Sigmoid colon (tissue), 7 donors: ENCODE measurements at places on chromosomes 2 and 18. TPM values are rescaled to one million over a fixed set of nuclear protein-coding genes. Genes with fewer than 3 reads are reported as not detected.

The RAB6D gene
- 1.2 TPM for polyA plus RNA-seq

The TMEM247 gene
- not detected for polyA plus RNA-seq

The COL6A3 gene
- polyA plus RNA-seq, result 2.8 TPM

The POMC gene
- 3.0 TPM for polyA plus RNA-seq

DNA sequence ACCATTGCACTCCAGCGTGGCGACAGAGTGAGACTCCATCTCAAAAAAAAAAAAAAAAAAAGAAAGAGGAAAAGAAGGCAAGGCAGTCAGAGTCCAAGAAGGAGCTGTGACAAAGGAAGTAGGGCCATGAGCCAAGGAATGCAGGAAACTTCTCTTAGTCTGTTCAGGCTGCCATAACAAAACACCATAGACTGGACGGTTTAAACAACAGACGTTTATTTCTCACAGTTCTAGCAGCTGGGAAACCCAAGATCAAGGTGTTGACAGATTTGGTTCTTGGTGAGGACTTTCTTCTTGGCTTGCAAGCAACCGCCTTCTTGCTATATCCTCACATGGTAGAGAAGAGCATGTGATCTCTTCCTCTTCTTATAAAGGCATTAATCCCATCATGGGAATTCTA is 13.1 kb upstream of the SUMO1 start:
- no peaks in the 10 kb centered on the region for H3K27me3 ChIP-seq
- no peak overlapping the region for H3K4me3 ChIP-seq
- DNase-seq, result no peak
- no peak overlapping the region for H3K27ac ChIP-seq

DNA sequence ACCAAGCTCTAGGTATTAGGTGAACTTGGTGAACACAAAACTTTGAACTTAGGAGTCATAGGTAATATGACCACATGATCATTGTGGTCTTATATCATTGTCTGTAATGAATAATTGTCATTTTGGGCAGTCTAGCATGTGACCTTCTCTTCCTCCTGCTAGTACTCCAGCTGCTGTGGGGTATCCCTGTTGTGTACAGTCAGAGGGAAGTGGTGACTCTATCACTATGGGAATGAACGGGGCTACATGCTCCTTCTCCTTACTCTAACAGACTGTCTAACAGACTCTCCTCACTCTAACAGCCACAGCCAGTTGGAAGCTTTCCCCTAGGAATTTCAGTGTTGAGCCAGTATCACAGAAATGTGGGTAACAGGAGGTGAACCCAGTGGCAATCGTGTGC is 68.2 kb upstream of the NEDD4L start:
- DNase-seq, result no peak
- no peaks in the 10 kb centered on the region for H3K4me1 ChIP-seq
- H3K36me3 ChIP-seq, result no peaks in the 10 kb centered on the region

GRCh38 chr18:70075906-70076305 is 128.2 kb upstream of the CD226 start:
- no peaks in the 10 kb centered on the region for H3K4me1 ChIP-seq
- no peaks in the 10 kb centered on the region for H3K36me3 ChIP-seq
- no peaks in the 10 kb centered on the region for H3K27me3 ChIP-seq
- no peak for DNase-seq
- no peak overlapping the region for H3K4me3 ChIP-seq
- H3K27ac ChIP-seq, result no peak overlapping the region

GRCh38 chr2:170525566-170525900 is 189.6 kb upstream of the SP5 start:
- no peaks in the 10 kb centered on the region for H3K4me1 ChIP-seq
- no peaks in the 10 kb centered on the region for H3K27me3 ChIP-seq
- H3K27ac ChIP-seq, result peak overlapping the region; percentile 77
- no peaks in the 10 kb centered on the region for H3K36me3 ChIP-seq
- H3K4me3 ChIP-seq, result no peak overlapping the region

DNA sequence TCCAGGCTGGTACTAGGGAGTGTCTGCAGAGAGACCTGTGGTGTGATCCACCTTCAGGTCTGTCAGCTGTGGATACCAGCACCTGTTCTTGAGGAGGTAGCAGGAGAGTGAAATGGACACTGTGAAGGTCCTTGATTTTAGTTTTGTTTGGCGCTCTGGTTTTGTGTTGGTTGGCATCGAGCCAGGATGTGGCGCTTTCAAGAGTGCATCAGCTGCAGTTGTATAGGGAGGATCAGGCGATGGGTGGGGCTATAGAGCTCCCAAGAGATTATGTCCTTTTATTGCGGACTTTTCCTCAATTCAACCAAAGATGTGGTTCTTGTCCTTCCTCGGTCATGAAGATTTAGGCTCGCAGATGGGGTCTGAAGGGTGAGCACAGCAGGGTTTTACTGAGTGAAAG is 37.5 kb downstream of the SLC39A10 start:
- H3K4me3 ChIP-seq, result no peak overlapping the region
- no peak for DNase-seq
- no peaks in the 10 kb centered on the region for H3K36me3 ChIP-seq
- no peak overlapping the region for H3K27ac ChIP-seq

DNA sequence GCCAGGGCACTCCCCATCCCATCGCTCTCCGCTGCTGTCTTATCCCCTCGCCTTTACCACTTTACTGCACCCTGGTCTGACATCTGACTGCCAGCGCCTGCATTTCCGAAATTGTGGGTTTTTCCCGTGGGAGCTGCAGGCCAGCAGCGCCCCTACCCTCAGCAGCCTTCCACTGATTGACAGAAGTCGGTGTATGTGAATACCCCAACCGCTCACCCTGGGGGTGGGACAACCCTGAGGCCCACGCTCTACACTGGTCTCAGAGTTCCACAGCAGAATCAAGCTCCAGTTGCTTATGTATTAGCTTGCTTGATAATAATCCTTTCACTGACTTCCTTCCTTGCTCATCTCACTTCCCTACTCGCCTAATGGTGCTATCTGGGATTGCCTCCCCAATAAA is 62.0 kb downstream of the POLE4 start:
- no peaks in the 10 kb centered on the region for H3K27me3 ChIP-seq
- H3K4me1 ChIP-seq, result no peaks in the 10 kb centered on the region
- no peak for DNase-seq
- no peak overlapping the region for H3K4me3 ChIP-seq
- no peaks in the 10 kb centered on the region for H3K36me3 ChIP-seq

DNA sequence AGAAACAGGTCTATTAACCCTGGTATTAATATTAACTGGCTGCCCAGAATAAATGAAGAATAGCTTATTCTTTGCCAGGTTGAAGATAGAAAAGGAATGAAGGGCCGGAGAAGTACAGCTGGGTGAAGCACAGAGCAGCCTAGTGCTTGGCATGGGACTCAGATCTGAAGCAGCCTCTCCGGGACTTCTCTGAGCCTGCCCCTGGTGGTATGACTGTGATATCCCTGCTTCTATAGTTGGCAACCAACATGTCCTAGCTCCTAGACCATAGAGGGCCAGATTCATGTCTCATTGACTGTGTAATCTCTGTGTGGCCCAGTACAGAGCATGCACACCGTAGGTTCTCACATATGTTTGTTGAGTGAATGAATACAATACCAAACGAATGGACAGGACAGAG is 107.8 kb downstream of the MSH2 start:
- no peak overlapping the region for H3K4me3 ChIP-seq
- no peak for DNase-seq
- H3K36me3 ChIP-seq, result no peaks in the 10 kb centered on the region
- no peak overlapping the region for H3K27ac ChIP-seq
- no peaks in the 10 kb centered on the region for H3K27me3 ChIP-seq

DNA sequence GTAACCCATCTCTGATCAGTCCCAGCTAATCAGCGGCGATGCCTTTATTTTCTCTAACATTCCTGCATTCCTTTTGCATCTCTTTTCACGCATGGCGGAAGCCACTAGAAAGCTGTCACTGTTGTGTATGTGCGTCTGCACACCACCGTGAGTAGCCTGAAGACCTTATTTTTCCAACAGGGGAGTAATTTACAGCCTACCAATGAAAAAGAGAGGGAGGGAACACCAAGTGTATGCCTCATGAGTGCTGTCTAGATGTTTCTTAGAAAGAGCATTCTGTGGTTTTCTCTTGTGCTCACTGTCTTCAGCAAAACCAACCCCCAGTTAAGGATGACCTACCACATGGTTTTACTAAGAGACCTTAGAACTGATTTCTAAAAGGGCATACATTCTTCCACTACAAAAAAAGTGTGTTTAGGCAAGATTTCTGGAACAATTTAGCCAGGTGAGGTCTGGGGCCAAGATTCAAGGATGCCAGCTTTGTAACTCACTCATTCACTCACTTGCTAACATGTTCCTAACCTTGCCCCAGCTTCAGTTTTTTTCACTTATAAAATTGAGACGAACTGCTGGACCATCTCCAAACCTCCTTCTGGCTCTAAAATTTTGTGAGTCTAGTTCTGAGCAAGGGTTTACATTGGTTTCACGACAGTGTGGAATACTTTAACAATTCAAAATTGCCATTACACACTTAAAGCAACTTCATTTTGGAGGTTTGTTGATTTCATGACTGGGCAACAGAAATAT is 51.4 kb downstream of the BCL2 start:
- DNase-seq, result no peak
- H3K4me1 ChIP-seq, result peaks cover 3% of the 10 kb centered on the region
- no peaks in the 10 kb centered on the region for H3K27me3 ChIP-seq
- no peaks in the 10 kb centered on the region for H3K36me3 ChIP-seq

- no peaks in the 10 kb centered on the region for H3K36me3 ChIP-seq
- peak overlapping the region; percentile 93 for H3K27ac ChIP-seq
- DNase-seq, result no peak
- H3K4me1 ChIP-seq, result peaks cover 24% of the 10 kb centered on the region
- H3K4me3 ChIP-seq, result peak overlapping the region; percentile 77
Measured at GRCh38 chr2:27889774-27890145, 427 bp downstream of the RBKS start.

DNA sequence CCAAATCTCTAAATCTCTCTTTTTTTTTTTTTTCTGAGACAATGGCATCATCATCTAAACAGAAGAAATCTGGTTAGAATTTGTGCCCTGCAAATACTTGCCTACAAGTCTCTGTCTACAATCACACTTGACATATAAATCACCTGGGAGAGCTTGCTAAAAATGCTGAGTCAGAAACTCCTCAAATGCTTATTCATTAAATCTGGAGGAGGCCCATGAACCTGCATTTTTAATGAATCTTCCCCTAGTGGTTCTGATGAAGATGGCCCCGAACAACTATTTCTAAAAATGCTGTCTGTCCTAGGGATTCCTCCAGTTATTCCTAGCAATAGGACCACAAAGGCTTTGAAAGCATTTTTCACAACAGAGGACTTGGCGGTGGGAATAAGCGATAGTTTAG is 1.6 kb upstream of the CSRNP3 start:
- no peak for DNase-seq
- H3K27me3 ChIP-seq, result no peaks in the 10 kb centered on the region
- H3K27ac ChIP-seq, result no peak overlapping the region
- H3K4me1 ChIP-seq, result peaks cover 19% of the 10 kb centered on the region

- no peaks in the 10 kb centered on the region for H3K27me3 ChIP-seq
- no peak overlapping the region for H3K4me3 ChIP-seq
- H3K4me1 ChIP-seq, result peaks cover 55% of the 10 kb centered on the region
- no peak overlapping the region for H3K27ac ChIP-seq
- no peak for DNase-seq
Measured at GRCh38 chr2:24509840-24510239, 18.8 kb downstream of the NCOA1 start.

DNA sequence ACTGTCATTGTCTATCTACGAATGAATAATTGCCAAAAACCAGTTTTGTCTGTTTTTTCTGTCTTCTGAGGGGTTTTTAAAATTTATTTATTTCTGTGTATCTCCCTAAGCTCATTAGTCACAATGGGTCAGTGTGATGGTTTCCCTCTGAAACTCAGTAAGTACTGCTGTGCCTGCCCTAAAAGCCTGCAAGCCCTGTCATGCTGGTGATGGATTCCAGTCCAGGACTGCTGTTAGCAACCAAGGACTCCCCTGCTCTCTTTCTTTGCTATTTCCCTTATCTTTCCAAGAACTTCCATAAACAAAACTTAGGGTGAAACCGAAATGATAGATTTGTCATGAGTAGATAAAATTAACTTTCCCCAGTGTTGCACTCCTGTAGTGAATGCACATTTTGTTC is 11.8 kb upstream of the DSG2 start:
- no peaks in the 10 kb centered on the region for H3K4me1 ChIP-seq
- no peaks in the 10 kb centered on the region for H3K27me3 ChIP-seq
- H3K27ac ChIP-seq, result no peak overlapping the region
- DNase-seq, result no peak
- H3K4me3 ChIP-seq, result no peak overlapping the region

DNA sequence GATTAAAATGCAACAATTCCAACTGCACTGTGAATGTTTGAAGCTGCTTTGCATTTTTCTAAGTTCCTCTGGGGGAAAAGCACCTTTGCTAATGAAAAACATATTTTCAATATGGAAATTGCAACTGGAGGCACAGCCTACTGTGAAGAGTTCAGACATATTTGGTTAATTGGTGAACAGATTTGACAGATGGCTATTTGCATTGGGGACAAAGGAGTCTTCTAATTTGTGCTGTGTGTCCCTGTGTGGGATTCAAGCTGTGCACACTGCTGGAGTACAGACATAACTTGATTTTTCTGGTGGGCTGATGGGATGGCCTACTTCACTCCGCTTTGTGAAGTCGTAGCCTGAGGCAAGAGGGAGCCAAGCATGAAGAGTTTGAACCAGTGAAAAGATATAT is 40.7 kb upstream of the ARHGAP25 start:
- H3K36me3 ChIP-seq, result no peaks in the 10 kb centered on the region
- no peaks in the 10 kb centered on the region for H3K4me1 ChIP-seq
- no peaks in the 10 kb centered on the region for H3K27me3 ChIP-seq
- no peak overlapping the region for H3K4me3 ChIP-seq
- DNase-seq, result no peak
- H3K27ac ChIP-seq, result no peak overlapping the region

DNA sequence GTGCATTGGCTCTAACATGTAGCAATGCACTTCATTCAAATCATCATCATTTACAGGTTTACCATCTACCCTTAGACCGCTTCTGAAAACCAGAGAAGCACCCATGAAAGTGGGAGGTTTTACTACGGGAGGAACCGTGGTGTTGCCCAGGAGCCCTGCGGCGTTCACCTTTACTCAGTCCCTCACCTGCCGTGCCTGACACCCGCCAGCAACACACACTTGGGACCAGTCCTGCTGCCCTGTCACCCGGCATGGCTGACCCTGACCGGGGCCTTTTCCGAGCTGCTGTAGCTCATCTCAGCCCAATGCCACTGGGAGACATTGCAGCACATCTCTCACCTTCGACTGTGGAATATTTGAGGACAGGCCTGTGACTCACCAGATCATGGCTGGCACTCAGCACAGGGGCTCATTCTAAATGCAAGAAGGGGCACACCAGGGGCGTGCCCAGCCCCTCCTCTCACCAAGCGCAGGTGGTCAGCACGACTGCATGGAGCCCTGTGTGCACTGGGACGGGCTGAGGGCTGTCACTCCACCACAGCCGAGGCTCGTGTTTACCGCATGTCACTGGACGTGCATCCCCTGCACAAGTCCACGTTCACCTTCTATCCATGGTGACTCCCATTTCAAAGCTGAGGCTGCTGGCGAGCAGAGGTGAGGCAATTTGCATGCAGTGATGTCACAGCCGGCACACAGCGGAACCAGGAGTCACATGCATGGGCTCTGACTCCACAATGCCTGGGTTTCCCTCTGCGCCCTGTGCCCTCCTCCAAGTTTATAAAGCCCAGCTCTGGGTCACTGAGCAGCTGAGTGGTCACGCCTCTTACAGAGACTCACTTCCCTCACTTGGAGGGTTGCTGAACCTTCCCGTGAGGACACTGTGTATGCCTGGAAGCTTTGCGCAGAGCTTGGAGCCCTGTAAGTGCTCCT is 76.7 kb upstream of the SNTG2 start:
- H3K27ac ChIP-seq, result no peak overlapping the region
